Esophagus squamous epithelium (tissue), 5 donors: ENCODE measurements at places on chromosomes 3 and 15.

DNA sequence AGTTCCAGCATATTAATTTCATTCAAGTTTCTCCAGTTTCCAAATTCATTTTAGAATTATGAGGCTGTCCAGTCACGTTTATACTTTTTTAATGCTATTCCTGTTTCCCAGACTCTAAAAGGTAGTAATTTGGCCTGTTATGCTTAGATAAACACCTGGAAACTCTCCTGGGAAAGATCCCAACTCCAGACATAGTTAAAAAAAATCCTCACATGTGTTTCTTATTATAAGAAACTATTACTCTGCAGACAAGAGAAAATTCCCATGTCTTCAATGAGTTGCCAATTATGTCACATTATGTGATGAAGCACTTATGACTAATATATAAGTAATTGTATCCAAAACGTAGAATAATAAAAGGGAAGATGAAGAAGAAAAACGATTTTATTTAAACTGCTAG is 137.1 kb upstream of the TMC3 start:
- DNase-seq: no peak

- DNase-seq: no peak
Observed at GRCh38 chr3:139642996-139643395, 34.8 kb downstream of the NMNAT3 start.

DNA sequence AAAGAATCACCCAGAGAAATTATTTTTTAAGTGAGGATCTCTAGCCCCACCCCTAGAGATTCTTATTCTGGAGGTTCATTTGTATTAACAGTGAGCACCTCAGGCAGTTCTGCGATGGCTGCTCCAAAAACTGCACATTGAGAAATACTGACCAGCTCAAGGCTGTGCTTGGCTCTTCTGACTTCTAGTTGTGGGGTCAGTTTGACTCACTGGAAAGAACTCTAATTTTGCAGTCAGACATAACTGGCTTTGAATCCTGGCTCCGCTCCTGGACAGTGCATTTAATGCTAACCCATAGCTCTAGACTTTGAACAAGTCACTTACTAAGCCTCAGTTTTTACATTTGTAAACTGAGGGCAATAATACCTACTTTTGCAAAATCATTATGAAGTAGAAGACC is 123.6 kb upstream of the SKOR1 start:
- DNase-seq: no peak

- DNase-seq: no peak
Observed at GRCh38 chr3:32946973-32947788, 4.3 kb upstream of the CCR4 start.

DNA sequence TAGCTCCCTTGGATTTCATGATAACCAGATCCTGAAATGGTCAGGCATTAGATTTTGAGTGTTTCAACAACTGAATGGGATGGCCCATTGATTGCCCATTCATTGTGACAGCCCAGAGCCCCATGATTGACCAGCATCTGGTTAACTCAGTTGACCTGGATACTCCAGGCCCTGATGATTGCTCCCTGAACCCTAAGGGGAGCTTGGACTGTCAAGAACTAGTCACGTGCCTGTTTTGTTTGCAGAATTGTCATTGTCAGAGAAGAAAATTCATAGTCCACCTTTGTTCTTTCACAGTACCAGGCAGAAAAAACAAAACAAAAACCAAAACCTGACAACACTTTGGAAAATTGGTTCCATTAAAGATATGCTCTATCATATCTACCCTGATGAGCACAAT is 241.3 kb upstream of the ONECUT1 start:
- no peak for DNase-seq

DNA sequence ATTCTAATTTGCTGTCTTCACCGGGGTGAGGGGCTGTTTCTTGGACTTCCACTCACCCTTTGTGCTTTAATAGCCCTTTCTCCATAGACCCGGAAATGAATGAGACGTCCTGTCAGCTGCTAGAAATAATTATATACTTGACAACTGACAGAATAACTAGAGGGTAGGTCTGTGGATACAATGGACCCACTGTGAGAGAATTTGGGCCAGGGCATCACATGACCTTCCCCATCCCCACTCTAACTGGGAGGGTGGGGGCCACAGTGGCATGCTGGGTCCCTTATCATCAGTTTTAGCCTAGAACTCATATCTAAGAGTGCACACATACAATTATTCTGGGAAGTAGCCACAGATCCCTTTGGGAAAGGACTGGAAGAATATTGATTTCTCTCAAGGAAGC is 25.9 kb upstream of the MINAR1 start:
- DNase-seq: no peak

- DNase-seq: no peak
Observed at GRCh38 chr3:143070977-143071551, 48.5 kb upstream of the CHST2 start.

DNA sequence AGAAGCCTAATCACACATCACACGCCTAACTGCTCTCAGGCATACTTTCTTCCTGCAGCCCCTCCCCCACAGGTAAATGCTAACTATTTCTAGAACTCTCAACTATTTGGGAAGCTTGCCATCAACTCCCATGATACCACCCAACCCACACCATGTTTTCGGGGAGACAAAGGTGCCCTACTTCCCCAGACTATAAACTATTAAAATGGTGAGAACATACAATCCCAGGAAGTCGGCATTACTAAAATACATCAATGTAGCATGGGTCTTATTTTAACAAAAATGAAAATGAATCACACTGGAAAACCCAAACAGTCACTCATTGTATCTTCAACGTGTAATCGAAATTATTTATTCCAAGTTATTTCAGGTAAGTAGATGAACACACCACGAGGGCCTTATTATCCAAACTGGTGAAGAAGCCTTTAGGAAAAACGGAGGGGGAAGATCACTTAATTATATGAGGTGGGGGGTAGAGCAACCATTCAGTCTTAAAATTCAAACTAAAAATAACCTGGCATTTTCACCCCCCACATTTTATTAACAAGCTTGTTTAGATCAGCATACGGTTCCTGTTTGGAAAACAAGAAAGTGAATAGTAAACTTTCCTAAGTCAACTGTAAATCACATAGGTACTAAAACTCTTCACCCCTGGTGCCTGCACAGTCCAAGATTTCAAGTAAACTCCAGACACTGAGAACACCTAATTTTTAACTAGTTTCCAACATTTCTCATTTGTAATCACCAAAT is 1.9 kb downstream of the TBL1XR1 start:
- DNase-seq: no peak

GRCh38 chr15:97561529-97561928 is 399.0 kb upstream of the ARRDC4 start:
- no peak for DNase-seq

DNA sequence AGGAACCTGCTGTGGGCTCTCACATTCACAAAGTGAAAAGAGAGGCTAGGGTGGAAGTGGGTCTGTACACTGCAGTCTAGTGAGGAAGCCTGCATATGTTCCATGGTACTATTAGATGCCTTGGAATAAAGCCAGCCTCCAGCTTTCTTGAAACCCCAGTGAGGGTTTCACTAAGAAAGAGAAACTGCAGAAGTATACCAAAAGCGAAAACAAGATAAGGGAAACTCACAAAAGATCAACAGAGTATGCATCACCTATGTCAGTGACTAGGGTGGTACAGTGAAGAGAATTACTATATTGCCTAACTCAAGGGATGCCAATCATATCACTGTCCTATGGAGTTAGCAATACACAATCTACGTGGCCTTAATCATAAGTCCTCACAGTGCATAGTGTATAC is 212.5 kb upstream of the GADL1 start:
- no peak for DNase-seq
